SK-N-DZ (cell line): ENCODE measurements at places on chromosomes 5 and 9.

DNA sequence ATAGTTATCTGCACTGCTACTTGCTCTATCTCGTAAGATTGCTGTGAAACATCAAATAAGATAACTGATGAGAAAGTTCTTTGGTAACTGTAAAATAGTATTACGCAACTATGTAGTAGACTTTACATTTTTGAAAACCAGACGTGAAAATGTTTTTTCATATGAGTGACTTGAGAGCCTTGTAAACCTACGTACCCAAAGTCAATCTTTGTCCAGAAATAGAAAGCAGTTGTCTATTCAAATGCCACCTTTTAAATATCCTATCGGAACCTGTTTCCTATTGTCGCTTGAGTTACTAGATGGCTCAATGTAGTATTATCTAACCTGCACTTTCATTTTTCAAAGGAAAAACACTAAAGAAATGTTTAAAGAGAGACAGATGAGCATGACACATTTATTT is 1.6 kb downstream of the FNIP1 start:
- DNase-seq = no peak

DNA sequence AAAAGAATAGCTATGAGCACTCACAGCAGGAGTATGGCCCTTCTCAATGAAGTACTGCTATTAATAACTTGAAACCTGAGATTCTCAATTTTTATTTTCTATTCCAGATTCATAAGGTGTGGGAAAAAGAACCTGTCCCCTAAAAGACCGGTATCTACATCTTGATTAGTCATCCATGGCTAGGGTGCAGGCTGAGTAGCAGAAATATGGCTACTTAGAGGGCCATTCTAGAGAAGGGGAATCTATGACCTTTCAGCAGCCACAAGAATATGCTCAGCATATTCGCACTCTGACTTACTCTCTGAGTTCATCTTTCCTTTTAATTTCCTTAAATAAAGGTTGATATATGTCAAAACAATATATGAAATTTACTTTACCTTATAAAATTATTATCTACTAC is 27.7 kb downstream of the WDR36 start:
- no peak for DNase-seq

DNA sequence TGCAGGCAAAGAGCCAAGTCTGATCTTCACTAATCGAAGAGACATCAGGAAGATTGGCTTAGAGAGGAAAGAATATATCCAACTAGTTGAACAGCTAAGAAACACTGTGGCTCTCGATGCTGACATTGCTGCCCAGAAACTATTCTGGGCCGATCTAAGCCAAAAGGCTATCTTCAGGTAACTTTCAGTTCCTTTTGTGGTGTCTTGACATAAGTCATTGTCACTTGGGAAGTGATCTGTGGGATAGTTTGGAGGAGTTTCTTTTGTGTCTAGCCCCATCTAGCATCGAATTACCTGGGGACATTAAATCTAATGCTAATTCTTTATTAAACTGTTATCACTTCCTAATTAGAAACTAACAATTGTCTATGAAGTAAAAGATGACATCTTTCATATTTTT is 24.0 kb downstream of the VLDLR start:
- no peak for DNase-seq

DNA sequence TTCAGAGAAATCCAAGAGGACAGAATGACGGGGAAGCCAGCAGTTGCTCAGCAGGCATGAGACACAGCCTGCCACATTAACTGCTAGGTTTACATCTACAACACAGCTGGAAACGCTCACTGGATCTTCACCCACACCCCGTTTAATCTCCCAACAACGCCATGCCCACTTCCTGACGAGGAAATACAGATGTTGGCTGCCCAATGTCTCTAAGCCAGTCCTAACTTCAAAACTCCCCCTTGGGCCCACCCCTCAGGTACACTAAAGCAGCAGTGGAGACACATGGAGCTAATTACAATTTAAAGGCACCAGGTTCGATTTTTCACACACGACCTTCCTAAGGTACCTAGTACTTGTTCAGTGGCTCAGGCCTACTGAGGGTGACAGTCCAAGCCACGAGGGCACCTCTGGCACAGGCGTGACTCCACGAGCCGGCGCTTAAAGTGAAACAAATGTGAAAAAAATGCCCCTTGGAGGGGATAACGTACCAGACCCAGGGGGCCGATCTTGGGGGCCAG is 904 bp downstream of the RPL12 start:
- no peak for DNase-seq

DNA sequence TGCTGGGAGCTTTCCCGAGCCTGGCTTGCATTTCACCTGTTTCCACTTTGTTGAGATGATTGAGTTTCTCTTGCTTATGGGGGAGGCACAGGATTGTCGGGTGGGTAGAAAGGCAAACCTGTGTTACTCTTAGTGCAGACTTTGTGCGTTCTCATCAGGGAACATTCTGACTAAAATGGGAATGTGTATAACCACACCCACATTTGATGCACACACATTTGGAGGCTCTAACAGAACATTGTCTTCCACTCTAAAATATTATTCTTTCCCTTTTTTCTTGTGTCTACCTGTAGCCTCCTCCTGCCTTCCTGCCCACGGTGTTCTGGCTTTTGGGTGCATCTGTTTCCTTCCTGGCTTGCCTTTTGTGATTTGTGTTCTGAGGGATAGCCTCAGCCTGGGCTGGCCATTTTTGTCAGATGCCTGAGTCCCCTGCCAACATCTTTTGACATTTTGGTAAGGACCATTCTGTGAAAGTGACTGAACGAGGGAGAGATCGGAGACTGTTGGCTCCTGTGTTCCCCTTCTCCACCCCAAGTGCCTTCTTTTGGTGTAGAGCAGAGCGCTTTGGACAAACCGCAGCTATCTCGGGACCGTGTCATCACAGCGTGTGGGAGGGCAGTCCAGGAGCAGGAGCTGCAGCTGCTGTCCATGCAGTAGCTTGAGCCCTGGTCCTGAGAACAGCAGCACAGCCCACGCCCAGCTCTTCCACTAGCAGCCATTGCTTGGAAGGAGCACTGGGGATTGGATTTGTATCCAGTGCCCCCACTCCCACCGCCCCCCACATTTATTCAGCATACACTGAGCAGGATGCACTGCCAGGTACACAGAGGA is 101.4 kb downstream of the ARHGAP26 start:
- peak; percentile 61 for DNase-seq

GRCh38 chr5:36029914-36030313 is 36.8 kb downstream of the UGT3A2 start:
- no peak for DNase-seq
